Activated T-cell treated with anti-CD3 and anti-CD28 coated beads for 24 hours (primary cell): ENCODE measurements at places on chromosomes 5 and 9.

GRCh38 chr9:26801772-26802171 is 90.8 kb downstream of the CAAP1 start:
- no peak for DNase-seq

- no peak for DNase-seq
Observed at GRCh38 chr9:125807079-125807478, 59.9 kb downstream of the PBX3 start.

GRCh38 chr9:124209774-124210173 is 48.0 kb upstream of the NEK6 start:
- DNase-seq = no peak

DNA sequence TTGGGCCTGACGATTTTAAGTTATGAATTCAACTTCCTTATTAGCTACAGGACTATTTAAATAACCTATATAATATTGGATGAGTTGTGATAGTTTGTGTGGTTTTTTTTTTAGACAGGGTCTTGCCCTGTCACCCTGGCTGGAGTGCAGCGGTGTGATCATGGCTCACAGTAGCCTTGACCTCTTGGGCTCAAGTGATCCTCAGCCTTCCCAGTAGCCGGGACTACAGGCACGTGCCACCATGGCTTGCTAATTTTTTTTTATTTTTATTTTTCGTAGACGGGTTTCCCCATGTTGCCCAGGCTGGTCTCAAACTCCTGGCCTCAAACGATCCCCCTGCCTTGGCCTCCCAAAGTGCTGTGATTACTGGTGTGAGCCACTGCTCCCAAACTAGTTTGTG is 17.6 kb downstream of the SPZ1 start:
- DNase-seq = no peak

- DNase-seq = no peak
Observed at GRCh38 chr9:130306823-130307666, 41.5 kb downstream of the HMCN2 start.

DNA sequence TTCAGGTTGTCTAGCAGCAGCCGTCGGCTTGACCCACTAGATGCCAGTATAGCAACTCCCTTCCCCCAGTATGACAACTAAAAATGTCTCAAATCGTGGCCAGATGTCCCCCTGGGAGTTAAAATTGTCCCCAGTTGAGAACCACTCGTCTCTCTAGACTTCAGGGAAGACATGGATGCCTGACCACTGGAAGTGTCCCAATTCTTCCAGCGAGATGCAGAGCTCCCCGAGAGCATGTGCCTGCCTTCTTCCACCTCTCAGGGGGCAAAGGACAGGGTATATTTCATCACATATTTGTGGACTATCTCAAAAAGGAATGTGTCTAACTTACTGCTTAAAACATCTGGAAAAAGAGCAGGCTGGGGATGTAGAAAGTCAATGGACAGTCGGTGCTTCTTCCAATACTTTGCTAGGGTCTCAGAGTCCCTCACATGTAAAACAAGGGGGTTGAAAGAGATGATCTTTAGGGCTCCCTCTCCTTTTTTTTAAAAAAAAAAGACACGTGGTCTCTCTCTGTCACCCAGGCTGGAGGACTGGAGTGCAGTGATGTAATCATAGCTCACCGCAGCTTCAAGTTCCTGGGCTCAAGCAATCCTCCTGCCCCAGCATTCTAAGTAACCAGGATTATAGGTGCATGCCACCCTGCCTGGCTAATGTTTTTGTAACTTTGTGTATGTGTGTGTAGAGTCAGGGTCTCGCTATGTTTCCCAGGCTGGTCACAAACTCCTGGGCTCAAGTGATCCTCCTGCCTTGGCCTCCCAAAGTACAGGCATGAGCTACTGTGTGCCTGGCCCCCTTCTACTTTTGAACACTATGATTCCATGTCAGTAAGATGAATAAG is 190.6 kb downstream of the DAB2IP start:
- no peak for DNase-seq

DNA sequence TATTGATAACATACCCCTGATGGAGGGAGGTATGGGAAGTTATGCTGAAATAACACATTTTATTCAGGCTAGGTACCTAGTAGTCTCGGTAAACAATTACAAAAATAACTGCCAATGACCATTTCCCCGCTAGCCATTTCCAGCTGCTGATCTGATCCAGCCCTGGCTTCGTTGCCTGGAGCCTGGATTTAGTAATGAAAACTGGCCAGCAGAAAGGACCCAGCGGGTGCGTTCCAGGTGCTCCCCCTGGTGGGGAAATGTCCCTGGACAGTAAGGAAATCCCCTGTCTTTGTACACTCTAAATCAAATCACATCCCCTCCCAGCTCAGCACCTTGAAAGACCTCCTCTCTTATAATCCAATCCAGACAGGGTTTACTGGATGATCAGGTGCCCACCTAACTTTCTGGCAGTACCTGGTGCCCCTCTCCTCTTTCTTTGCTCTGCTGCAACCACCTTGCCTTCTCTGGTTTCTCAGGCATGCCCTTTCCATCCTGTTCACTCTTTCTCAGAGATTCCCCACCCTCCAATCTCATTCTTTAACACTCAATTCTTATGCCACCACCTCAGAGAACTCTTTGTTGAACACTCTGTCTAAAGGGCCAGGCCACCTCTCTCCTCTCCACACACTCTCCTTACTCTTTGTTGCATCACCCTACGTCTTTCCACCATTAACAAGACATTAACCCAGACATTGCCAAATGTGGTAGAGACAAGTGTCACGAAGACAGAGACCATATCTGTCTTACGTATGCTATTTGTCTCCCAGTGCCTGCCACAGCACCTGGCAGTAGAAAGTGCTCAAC is 50.1 kb upstream of the SMAD5 start:
- peak; percentile 6 for DNase-seq

DNA sequence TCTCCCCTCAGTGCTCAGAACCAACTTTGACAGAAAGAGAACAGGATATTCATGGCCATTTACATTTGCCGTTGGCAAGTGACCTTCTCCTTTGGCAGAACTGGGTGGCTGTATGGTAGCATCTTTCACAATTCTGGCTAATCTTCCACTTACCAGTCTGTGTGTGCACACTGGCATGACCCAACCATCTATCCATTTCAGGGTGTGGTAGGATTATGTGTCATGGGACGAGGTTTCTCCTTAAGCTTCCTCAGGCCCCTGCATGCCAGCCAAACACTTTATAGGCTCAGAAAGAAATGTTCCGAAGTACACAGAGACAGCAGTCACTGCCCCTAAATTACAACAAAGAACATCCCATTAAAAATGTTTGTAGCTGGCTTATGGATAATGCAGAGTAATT is 497.1 kb downstream of the NFIB start:
- DNase-seq = no peak

DNA sequence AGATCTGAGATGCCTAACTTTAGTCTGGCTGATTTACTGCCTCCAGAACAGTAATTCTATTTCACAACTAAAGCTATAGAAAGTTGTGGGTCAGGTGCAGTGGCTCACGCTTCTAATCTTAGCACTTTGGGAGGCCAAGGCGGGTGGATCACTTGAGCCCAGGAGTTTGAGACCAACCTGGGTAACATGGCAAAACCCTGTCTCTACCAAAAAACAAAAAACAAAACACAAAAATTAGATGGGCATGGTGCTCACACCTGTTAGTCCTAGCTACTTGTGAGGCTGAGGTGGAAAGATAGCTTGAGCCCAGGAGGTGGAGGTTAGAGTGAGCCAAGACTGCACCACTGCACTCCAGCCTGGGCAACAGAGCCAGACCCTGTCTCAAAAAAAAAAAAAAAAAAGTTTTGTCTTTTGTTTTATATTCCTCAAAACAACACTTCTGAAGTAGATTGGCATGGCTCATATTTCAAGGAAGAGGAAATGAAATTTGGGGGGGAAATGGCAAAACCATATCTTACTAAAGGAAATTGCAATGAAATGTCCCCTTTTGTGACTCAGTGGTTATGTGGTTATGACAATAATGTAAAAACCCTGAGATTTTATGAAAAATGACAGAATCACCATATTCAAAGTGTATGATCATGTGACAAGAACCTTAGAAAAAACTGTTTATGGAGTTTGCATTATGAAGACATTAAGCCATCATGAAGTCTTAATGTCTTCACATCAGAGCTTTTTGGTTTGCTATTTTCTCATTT is 16.2 kb downstream of the FNBP1 start:
- DNase-seq = no peak

- DNase-seq = no peak
Observed at GRCh38 chr5:132095424-132095972, 21.9 kb downstream of the CSF2 start.

GRCh38 chr9:91837981-91838731 is 111.9 kb downstream of the ROR2 start:
- DNase-seq = no peak

DNA sequence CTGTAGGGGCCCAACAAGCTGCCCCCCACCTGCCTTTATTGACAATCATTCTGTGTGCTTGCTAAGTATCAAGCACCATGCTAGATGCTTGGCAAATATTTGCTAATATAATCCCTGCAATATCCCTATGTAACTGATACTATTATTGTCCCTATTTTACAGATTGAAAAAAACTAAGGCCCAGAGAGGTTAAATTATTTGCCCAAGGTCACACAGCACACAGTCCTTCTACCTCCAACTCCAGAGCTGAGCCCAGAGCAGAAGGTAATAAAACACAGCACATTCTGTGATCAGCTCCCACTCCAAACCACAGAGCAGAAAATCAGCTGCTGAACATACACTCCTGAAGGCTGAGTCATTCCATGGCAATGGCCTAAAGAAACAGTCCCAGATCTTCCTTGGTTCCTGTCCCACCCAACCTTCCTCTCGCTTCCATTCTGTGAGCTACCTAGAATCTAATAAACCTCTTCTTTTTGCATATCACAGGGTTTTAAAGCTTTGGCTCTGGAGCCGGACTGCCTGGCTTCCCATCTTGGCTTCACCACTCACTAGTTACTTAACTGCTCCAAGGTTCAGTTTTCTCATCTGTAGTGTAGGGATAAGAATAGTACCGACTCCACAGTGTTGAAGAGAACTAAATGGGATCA is 66.7 kb upstream of the ADRA1B start:
- no peak for DNase-seq

DNA sequence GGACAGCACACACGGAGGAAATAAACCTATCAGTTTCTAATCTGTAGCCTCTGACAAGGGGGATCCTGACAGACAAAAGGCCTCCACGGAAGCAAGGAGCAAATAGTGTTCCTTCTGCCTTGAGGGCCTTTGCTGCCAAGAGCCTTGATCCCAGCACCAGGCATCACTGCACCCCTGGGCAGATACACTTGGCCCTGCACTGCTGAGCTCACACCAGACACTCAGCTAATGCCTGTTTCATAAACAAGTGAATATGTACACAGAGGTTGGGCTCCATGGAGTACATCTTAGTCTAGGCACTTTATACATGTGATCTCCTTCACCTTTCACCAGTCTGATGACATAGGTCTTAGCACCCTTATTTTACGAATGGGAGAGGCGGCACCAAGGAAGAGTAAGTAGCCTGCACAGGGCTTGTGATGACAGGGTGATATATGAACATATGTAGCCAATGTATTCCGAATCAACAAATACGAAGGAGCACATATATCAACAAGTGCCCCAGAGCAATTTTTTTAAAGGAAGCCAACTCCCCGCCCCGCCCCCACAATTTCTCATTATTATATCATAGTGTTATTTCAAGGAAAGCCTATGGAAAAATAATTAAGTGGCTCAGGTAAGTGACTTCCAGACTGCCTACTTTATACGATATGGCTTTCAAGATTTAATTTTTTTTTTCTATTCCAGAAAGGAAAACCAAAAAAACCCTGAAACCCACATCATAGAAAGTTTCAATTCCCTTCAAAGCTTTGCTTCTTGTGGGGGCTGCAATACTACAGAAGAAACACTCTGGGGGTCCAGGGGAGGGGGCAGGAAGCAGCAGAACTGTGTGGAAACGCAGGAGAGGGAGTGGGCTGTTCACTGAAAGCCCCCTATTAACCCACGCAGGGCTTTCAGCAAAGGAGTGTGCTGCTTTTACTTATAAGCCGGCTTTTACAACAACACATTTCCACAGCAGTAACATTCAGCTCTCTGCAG is 32.0 kb downstream of the CDC14B start:
- no peak for DNase-seq

- DNase-seq = no peak
Observed at GRCh38 chr5:59999056-59999455, 105.5 kb upstream of the PDE4D start.

GRCh38 chr5:133129950-133130349 is 78.1 kb downstream of the HSPA4 start:
- no peak for DNase-seq
